Neural progenitor cell (in vitro differentiated cells): ENCODE measurements at places on chromosomes 13 and 19. TPM values are rescaled to one million over a fixed set of nuclear protein-coding genes. Genes with fewer than 3 reads are reported as not detected.

Gene CABP5
- total RNA-seq: not detected in 2 replicates

Gene SYDE1
- 8.0 and 25.2 TPM in 2 replicates for total RNA-seq

Gene FAAP24
- total RNA-seq: 2.7 and 4.4 TPM in 2 replicates

Gene FUT6
- total RNA-seq: not detected in 2 replicates

DNA sequence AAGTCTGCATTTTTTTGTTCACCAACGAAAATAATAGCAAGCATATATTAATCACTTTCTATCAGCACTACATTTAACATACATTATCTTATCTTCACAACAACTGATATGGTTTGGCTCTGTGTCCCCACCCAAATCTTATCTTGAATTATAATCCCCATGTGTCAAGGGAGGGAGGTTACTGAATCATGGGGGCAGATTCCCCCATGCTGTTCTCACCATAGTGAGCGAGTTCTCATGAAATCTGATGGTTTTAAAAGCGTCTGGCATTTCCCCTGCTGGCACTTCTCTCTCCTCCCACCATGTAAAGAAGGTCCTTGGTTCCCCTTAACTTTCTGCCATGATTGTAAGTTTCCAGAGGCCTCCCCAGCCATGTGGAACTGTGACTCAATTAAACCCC is 235.7 kb upstream of the RXFP2 start:
- H3K4me1 ChIP-seq: no peaks in the 10 kb centered on the region
- H3K27me3 ChIP-seq: no peaks in the 10 kb centered on the region
- no peak overlapping the region for H3K4me3 ChIP-seq
- no peaks in the 10 kb centered on the region for H3K36me3 ChIP-seq

DNA sequence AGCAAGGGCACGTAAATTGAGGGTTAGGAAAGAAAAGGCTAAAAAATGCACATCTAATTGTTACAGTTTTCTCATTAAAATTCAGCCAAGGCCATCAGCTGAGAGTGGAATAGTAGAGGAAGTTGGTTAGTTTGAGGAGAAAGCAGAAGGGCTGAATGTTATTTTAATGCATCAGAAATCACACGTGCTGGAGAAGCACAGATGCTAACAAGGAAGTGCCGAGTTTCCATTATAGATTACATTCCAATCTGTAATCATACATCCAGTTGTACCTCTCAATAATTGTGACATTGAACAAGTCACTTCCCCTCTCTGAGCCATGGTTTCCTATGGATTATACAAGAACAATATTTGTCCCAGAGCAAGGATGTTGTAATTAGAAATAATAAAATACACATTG is 25.1 kb downstream of the FPR3 start:
- H3K36me3 ChIP-seq: no peaks in the 10 kb centered on the region
- DNase-seq: no peak
